Fibroblast of skin of scalp (primary cell): ENCODE measurements at places on chromosomes 3 and 15.

GRCh38 chr15:59170295-59171066 lies 36.2 kb upstream of the LDHAL6B start:
- peak; percentile 87 for DNase-seq

DNA sequence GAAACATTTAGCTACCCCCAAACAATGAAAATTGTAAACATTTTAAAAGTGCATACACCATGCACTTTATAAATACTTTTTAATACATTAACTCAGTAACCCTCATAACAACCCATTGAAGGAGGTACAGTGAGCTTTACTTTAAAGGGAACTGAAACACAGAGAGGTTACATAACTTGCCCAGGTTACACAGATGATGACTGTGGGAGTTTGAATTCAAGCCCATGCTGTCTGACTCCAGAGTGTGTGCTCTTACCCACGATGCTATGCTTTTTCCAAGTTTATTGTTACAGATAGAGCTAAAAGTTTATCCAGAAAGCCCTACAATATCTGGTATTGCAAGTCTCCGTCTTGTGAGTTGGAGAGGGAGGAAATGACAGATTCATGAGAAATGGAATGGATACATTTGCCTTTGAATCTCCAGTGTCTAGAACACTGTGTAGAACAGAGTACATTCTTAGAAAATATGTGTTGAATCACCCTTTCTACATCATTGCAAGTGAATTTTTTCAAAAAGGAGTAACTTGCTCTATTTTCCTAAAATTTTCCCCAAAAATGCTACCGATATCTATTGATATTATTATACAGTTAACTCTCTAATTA lies 428.3 kb downstream of the NAALADL2 start:
- no peak for DNase-seq

DNA sequence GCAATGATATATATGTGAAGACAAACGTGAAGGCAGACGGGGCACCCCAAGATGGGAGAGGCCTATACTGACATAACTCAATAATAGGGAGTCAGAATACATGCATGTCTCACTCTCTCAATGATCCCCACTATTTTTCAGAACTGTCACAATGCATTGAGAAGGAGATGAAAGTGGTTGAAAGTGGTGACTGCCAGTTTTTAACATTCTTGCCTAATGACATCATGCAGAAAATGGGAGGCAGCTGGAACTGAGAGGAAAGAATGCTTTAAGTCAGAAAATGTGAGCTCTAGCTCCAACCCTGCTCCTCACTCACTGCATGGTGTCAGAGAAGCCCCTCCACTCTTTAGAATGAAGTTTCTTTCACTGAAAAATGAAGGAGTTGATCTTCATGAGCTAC lies 55.3 kb upstream of the P2RY1 start:
- peak; percentile 77 for DNase-seq

DNA sequence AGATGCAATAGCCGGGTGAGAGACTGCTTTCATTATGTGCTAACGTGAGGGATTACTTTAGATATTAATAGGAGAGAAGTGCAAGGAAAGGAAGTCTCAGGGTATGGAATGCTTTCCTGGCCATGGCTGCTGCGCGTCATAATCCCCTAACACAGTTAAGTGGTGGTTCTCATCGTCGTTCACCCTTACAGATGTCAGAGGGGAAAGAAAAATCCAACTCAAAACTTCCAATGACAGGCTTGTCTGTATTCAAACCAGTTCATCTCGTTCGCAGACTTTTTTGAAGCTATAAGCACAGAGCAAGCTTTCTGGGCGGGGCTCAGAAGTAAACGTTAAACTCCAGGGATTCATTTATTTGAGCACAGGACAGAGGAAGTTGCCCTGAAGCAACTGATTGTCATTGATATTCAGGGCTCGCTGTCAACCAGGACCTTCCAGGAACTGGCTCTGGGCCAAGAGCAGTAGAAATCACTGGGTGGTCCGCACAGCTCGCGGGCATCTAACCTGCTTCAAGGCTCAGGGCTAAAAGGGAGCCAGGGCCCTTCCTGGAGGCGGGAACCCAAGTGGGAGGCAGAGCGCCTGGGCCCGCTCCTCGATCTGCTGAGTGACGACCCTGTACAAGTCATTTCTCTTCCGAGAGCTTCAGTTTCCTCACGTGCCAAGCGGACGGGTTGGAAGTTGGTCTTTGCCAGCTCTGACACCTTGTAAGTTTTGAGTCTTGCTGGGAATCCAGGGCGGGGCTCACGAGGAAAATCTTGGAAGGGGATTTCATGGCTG lies 1.1 kb upstream of the LPP start:
- DNase-seq, result peak; percentile 72

DNA sequence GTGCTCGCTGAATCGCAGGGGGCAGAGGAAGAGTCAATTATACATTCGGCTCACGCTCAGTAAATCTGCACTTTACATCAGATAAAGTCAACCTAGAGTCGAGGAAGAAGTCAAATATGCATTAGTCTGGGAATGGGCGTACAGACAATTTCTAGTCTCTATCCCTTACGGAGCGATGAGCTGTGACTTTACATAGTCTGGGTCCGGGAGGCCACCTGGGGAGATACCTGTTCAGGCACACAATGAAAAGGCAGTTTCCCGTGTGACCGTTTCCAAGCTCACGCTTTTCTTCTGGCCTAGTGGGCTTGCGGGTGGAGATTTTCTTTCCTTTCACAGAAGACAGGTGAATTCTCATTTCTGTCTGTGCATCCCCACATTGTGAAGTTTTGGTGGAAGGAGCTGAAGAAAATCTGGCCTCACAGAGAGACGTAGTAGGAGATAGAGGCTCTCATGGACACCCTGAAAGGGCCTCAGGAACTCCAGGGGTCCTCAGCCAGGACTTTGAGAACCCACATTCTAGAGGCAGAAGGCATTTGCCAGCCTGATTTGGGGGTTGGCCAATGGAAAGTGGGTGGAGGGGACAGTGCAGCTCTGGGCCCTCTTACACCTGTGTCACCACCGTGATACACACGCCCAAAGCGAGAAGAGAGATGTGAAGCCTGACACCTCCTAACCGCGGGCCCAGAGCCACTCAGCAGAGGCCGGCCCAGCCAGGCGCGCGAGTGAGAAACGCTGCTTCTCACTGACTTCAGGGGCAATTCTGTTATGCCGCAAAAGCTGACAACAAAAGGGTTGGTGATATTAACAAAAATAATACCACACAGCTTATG lies 10.7 kb upstream of the OCA2 start:
- DNase-seq, result no peak

GRCh38 chr15:46079046-46079445 lies 444.2 kb downstream of the SQOR start:
- no peak for DNase-seq

DNA sequence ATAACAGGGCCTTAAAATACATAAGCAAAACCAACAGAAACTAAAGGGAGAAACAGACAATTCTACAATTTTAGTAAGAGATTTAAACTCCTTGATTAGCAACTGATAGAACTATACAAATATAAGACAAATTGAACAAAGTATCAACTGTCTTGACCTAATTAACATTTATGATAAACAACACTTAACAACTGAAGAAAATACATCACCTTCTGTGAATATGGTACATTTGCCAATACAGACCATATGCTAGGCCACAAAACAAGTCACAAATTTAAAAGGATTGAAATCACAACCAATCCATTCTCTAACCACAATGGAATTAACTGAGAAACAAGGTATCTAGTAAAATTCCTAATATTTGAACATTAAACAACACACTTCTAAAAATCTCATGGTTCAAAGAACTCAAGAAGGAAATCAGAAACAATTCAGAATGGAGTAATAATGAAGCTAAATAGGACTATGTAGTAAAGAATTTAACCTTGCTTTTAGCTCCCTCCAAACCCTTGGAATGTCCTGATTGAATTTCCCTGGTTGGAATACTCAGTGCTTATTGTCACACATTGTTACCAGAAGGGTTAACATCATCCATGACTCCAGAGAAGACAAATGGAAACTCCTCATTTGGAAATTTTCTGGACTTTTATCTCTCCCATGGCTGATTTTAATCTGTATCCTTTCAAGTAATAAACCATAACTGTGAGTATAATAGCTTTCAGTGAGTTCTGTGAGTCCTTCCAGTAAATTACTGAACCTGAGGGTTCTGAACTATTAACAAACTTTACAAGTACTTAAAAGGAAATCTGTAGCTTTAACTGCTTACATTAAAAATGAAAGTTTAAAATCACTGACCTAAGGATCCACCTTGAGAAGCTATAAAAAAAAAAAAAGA lies 88.8 kb downstream of the DLG1 start:
- no peak for DNase-seq

- no peak for DNase-seq
Measured at GRCh38 chr3:190848870-190849269, 13.6 kb downstream of the GMNC start.

DNA sequence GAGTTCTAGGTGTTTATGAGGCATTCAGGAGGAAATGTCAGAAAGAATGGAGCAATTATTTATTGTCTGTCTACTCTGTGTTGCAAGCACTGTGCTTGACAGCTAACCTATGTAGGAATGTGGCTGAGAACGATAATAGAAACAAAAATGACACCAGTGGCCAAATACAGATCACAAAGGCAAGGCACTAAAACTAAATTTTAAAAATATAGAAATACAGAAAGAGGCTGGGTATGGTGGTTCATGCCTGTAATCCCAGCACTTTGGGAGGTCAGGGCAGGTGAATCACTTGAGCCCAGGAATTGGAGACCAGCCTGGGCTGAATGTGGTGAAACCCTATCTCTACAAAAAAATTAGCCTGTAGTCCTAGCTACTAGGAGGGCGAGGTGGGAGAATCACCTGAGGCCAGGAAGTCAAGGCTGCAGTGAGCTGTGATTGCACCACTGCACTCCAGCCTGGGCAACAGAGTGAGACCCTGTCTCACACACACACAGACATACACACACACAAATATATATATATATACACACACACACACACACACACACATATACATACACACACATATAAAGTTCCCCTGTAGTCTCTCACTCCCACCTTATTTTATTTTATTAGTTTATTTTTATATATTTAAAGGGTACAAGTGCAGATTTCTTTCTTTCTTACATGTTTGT lies 6.0 kb downstream of the PRKCI start:
- peak; percentile 17 for DNase-seq

GRCh38 chr15:51625236-51625635 lies 2.7 kb upstream of the DMXL2 start:
- no peak for DNase-seq

DNA sequence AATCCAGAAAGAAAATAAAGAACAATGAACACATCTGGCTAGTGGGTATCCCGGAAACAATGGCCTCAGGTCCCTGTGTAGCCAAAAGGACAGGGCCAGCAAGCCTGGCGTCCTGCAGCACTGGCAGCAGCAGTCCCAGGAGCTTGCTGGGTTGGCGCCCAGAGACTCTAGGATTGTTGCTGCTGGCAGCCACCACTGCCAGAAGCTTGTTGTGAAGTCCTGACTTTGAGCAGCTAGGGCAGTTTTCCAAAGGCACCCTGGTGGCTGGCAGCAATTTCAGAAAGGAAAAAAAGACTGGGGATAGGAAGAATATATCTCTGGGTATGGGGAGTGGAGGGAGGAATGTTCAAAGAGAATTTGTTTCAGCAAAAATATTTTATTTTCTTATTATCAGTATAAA lies 11.3 kb downstream of the SHQ1 start:
- DNase-seq, result no peak

GRCh38 chr3:147157631-147158030 lies 248.7 kb downstream of the ZIC4 start:
- peak; percentile 43 for DNase-seq

GRCh38 chr3:6098516-6099157 lies 762.3 kb upstream of the GRM7 start:
- no peak for DNase-seq

- DNase-seq, result peak; percentile 72
Measured at GRCh38 chr3:52220380-52221026, 4.9 kb downstream of the TLR9 start.

DNA sequence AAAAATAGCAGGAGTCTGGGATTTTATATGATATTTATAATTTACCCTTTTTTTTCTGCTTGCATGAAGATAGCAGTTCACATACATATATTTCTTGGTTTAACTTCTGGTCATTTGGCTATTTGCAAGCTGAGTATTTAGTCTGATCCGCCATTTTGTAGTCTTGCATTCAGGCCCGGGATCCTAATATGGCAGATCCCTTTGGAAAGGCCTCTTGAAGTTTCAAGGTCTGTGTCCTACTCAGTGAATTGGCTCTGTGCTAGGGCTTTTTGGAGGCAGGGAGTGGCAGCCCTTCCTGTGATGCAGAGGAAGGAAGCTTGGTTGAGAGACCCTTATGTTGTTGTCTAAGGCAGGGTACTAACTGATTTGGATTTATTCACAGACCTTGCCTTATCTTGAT lies 2.9 kb downstream of the SNRPN start:
- no peak for DNase-seq
